AG04450 (cell line): ENCODE measurements at places on chromosomes 7 and 10. TPM values are rescaled to one million over a fixed set of nuclear protein-coding genes. Genes with fewer than 3 reads are reported as not detected.

GRCh38 chr7:130987092-130987491 lies 253.1 kb upstream of the KLF14 start:
- no peak for DNase-seq

DNA sequence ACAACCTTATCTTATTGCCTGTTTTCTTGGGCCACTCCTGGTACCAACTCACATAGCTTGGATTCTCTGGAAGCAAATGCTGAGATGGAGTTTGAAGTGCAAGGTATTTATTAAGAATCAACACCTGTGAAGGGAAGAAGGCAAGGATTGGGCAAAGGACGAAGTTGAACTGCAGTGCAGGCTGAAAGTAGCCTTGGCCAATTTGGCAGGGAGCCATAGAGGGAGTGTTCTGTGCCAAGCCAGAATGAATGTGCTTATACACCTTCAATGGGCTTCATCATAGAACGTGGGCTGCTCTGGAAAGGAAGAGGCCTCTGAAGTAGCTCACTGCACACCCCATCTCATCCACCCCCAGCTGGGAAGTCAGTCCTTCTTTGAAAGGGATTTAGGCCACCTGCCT lies 79.8 kb upstream of the IFRD1 start:
- DNase-seq: no peak

DNA sequence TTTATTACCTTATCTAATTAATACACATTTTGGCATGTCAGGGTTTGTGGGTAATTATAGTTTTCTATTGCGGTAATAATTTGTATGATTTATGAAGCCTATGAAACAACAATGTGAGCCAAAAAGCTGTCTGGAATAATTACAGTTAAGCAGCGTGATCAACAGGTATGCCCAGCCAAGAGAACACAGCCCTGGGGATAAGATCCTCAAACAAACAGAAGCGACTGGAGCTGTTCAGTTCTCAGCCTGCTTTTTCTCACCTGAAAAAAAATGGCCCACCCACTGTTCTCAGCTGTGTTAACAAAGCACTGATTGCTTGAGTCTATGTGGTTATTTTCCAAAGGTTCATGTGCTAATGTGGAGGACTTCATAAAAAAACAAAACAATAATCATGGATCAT lies 855.8 kb downstream of the GATA3 start:
- no peak for DNase-seq

- no peak for DNase-seq
These were observed 145.2 kb downstream of the ARID5B start for GRCh38 chr10:62046522-62047227.

GRCh38 chr10:76399226-76399625 lies 967.8 kb downstream of the LRMDA start:
- DNase-seq: no peak

DNA sequence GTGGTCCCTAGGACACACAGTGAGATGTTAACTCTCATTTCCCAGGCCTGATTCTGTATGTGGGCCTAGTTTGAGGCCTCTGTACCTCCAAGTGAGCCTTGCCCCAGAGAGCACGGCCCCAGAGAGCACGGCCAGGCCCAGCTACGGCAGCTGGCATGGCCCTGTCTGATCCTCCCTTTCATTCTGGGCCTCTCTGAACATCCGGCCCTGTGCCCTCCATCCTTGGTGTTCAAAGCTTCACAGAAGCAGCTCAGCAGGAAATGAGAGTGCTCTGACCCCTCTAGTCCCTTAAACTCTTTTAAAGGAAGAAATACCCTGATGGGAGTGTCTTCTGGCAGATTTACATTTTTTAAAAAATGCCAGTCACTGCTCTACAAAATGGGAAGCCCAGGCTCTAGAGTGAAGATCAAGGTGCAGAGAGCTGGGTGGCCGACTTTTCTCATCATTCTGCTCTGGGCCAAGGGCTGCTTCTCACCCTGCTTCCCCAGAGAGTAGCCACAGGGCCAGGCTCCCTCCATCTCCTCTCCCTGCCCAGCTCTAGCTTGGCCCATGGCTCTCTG lies 171.9 kb downstream of the RPS24 start:
- DNase-seq: no peak

GRCh38 chr7:141646826-141647480 lies 55.0 kb downstream of the DENND11 start:
- DNase-seq: no peak

DNA sequence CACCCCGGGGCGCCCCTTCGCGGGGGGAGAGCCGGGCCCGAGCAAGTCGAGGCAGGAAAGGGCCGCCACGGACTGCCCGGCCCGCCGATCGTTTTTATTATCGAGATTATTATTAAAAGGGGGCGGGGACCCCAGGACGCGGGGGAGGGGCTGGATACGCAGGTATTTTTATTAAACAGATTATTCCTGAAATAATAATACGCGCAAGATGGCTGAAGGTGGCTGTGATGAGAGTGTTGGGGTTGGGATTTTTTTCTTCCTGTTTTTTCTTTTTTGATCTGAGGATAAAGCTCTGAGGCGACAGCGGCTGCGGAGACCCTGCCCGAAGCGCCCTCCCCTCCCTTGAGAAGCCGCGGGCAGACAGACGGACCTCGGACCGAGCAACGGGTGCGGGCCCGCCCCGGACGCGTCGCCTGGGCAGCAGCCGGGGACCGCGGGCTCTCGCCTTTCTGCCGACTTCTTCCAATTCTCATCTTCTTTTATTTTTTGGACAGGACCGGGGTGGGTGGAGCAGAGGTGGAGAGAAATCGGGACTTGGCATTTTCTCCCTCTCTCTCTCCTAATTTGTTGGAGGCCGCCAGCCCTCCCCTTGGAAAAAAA lies 1.4 kb upstream of the TRIM8 start:
- DNase-seq: no peak

DNA sequence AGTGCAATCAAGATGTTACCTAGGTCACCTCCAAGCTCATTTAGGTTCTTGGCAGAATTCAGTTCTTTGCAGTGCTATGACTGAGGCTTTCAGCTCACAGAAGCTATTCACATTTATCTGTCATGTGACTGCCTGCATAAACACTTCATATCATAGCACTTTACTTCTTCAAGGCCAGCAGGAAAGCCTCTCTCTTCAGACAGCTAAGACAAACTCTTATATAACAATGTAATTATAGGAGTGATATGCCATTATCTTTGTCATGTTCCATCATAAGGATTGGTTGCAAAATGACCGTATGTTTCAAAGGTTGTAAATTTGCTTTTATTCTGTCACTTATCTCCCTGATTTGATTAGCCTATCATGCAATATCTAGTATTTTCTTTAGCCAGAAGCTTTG lies 78.8 kb upstream of the TMEM196 start:
- DNase-seq: no peak

- no peak for DNase-seq
These were observed 5.0 kb downstream of the NRF1 start for GRCh38 chr7:129616530-129616929.

GRCh38 chr7:67105377-67105776 lies 108.7 kb downstream of the TYW1 start:
- no peak for DNase-seq

GRCh38 chr7:36567699-36568451 lies 156.4 kb downstream of the AOAH start:
- no peak for DNase-seq

GRCh38 chr10:18683427-18683826 lies 24.2 kb downstream of the ARL5B start:
- DNase-seq: no peak

GRCh38 chr10:116271593-116272439 lies 1.2 kb downstream of the GFRA1 start:
- DNase-seq: no peak

GRCh38 chr7:37540917-37541316 lies 92.3 kb upstream of the ELMO1 start:
- no peak for DNase-seq

GRCh38 chr7:25408876-25409275 lies 180.6 kb upstream of the NPVF start:
- DNase-seq: no peak

DNA sequence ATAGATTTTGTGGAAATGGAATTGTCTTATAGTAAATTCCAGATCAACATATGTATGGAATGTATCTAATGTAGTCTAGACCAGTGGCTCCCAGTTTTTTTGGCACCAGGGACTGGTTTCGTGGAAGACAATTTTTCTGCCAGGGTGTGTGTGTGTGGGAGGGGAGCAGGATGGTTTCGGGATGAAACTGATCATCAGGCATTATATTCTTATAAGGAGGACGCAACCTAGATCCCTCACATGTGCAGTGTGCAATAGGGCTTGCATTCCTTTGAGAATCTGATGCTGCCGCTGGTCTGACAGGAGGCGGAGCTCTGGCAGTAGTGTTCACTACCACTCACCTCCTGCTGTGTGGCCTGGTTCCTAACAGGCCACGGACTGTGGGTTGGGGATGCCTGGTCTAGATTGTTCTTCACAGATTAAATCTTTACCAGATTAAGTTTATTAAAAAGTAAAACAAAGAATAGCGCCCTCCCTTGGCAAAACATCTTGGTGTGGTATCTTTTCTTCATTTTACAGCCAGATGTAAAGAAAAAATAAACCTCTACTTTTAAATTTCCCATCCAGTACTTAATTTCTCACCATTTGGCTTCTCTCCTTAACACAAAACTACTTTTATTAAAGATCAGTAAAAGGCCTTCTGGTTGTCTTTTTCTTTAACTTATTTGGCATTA lies 48.4 kb downstream of the SEPTIN7 start:
- DNase-seq: no peak

GRCh38 chr7:96707901-96708774 lies 1.5 kb downstream of the SEM1 start:
- no peak for DNase-seq

GRCh38 chr10:116292493-116292892 lies 19.5 kb upstream of the GFRA1 start:
- DNase-seq: no peak

DNA sequence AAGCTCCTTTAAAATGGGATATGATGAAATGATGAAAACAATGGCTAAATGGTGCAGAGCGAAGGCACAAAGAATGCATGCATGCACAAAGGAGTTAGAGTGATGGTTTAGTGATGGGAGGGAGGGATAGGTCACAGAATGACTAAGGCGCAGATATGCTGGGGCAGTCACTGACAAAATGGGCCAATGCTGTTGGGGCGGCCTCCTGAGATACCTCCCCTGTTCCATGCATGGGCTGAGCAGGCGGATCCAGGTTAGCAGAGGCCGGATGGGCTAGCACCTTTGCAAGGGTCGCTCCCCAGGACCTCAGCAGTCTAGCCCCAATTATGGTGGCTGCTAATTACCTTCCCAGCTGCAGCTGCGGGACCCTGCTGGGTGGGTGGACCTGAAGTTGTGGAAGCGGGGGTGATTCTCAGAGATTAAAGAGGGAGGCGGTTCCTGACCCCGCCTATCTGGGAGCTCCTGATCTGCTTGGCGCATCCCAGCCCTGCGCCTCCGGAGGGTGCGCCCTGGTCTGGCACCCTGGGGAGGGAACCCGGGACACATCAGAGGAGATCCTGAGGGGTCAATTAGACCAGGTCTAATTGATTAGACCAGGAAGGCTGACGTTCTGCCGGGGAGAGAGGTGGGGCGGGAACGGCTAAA lies 175.0 kb downstream of the CYP26A1 start:
- no peak for DNase-seq

DNA sequence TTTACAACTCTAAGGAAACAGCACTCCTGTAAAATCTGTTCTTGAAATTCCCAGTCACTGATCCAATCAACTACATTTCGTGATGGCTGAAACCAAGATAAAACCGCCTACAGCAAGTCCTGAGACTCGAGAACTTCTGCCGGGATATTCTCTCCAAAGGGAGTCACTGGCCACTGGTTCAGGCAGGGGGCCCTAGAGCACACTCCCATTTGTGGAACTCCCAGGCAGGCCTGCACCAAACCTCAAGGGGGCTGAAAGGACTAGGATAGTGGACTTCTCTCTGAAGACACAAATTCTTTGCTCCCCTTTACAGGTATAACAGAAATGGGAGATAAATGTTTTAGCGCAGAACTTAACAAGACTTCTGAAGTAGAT lies 16.3 kb downstream of the CYTH3 start:
- no peak for DNase-seq

GRCh38 chr7:36937754-36938563 lies 213.7 kb upstream of the AOAH start:
- DNase-seq: no peak

- DNase-seq: no peak
These were observed 55.1 kb downstream of the FAM53B start for GRCh38 chr10:124688889-124689670.

GRCh38 chr10:16828701-16829175 lies 11.5 kb upstream of the RSU1 start:
- DNase-seq: no peak

- no peak for DNase-seq
These were observed 365.0 kb downstream of the SEMA3D start for GRCh38 chr7:84821671-84822534.

- DNase-seq: no peak
These were observed 818 bp upstream of the SUPV3L1 start for GRCh38 chr10:69179089-69179742.

DNA sequence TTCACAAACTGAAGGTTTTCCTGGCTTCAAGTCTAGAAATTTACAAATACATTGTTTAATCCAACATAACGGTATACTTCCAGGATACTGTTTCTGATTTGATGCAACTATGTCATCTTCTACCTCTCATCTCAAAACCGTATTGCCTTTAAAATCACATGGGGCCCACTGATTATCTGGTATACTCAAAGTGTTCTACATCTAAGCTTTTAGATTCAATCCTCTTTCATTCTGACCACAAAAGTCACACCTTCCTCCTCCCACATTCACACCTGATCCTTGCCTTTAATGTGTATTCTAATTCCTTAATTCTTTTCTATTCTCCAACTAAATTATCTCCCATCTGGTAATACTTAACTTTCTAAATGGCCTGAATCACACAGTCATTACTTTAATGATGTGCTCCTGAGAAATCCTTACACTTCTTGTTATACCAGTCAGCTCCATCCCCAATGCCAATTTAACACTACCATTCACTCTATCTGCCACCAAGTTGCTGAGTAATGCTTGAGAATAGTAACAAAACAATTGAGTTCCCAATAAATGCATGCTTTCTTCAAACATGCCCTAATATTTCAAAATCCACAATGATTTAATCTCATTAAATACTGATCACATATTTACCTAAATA lies 13.0 kb downstream of the ATAD1 start:
- no peak for DNase-seq

GRCh38 chr7:1274876-1275375 lies 42.3 kb downstream of the UNCX start:
- DNase-seq: no peak

DNA sequence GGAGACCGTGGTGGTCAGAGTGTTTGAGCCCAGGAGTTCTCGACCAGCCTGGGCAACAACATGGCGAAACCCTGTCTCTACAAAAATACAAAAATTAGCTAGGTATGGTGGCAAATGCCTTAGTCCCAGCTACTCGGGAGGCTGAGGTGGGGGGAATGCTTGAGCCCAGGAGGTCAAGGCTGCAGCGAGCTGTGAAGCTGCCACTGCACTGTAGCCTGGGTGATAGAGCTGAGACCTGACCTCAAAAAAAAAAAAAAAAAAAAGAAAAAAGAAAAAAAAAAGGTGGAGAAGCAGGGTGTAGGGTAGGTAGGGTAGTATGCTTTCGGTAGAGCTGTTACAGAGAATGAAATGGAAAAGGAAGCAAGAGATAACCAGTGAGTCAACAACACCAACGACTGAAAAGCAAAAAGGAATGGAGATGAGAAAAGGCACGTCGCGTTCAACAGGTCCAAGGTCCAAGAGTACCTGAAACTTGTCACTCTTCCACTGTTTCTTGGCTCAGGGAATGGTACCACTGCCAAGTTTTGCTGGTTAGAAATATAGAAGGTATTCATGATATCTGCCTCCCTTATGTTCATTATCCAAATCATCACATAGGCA lies 4.3 kb upstream of the RSBN1L start:
- DNase-seq: no peak

Gene TMEM213
- polyA plus RNA-seq: not detected in 2 replicates

Gene HOXA3
- 1.6 and 1.9 TPM in 2 replicates for polyA plus RNA-seq

Gene GCK
- polyA plus RNA-seq: 0.35 and 0.47 TPM in 2 replicates

Gene BTBD16
- polyA plus RNA-seq: not detected in 2 replicates

Gene HOXA10
- polyA plus RNA-seq: 0.36 and 0.47 TPM in 2 replicates

Gene MYPN
- 2.6 and 2.9 TPM in 2 replicates for polyA plus RNA-seq

Gene TPK1
- 0.38 and 0.69 TPM in 2 replicates for polyA plus RNA-seq

Gene MYO1G
- polyA plus RNA-seq: not detected in 2 replicates
